Prostate gland (tissue), 2 donors: ENCODE measurements at places on chromosomes 2 and 18.

- no peak for DNase-seq
Measured at GRCh38 chr2:175414191-175414881, 232.8 kb upstream of the ATP5MC3 start.

GRCh38 chr2:20451341-20451740 lies 4.5 kb downstream of the RHOB start:
- DNase-seq = no peak

GRCh38 chr18:66682855-66683322 lies 79.0 kb upstream of the CDH19 start:
- DNase-seq = no peak

DNA sequence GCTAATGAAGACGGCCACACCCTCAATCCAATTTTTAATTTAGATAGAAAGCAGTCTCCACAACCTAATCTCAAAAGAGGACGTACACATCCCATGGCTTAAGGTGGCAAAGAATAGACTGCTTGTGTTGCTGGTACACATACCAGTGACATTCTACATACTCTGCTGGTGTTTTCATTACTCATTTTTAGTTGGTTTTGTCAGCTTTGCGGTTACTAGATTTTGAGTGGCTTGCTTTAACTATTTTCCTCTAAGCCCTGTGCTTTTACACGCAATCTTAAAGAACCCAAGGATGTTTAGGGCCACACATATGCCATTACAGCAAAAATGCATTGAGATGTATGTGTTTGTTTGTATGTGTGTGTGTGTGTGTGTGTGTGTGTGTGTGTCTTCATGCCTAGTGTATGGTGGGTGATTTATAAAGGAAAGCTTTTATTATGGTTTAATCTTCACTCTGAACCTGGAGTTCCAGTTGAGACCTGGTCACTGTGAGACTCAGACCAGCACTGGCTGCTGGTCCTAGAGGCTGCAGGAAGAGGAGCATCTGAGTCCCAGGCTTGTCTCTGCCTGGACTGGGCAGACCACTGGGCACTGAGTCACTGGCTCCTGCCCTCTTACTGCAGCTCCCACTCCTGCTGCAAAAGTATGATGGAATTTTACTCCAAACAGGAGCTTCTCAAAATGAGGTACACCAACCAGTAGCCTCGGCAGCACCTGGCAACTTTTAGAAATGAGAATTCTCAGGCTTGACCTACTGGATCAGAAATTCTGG lies 415.9 kb downstream of the NBAS start:
- no peak for DNase-seq

DNA sequence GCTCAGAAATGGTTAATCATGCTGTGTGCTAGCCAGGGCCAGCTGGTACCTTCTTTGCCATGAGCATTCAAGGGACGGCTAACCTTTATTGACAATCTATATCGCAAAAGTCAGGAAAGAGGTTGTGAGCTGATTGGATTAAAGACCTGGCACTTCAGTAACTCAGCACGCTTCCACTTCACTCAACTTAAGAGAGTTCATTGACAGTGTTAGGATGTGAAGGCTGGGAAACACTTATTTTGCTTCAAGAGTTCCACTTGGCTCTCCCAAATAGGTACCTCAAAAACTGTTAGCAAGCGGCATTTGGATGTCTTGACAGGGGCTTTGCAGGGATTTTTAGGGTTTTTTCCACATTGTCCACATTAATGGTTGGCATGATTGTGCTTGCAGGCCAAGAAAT lies 25.1 kb upstream of the TXNDC2 start:
- no peak for DNase-seq

GRCh38 chr2:168345601-168346000 lies 98.2 kb upstream of the STK39 start:
- no peak for DNase-seq

DNA sequence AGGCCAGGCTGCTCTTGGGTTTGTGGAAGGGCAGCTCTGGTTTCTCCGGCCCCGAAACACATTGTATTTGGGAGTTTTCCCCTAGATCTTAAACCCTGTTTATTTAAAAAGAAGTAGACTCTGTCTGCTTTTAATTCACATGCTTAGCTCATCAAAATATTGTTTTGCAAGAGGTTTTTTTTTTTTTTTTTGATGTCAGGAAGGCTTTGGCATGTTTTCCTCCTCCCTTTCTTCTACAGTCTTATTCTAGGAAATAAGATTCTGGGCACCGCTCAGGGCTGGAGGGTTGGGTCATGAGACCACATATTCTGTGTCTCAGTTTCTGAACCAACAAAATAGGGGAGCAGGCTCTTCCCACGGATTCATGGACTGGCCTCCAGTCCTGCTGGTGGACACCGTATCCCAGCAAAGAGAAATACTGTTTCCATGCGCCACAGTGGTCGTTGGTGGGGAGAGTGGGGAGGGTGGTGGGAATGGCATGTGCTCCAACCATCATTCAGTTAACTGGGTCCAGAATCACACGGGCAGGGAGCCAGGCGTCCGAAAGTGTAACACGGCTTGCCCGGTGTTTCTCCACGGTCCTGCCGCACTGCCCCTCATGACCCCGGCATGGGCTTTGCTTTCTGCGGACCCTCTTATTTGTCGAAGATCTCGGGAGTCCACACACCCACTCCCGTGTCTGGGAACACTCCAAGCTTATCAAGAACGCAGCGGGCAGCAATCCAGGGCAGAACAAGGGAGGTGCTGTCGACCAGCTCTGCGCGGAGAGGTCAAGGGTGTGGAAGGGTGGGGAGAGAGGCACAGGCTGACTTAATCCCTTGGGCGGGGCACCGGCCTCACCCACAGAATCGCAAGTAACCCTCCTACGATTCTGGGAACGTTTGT lies 176.7 kb downstream of the GLI2 start:
- DNase-seq = no peak

GRCh38 chr18:40930211-40930882 lies 1024.7 kb upstream of the PIK3C3 start:
- DNase-seq = no peak

DNA sequence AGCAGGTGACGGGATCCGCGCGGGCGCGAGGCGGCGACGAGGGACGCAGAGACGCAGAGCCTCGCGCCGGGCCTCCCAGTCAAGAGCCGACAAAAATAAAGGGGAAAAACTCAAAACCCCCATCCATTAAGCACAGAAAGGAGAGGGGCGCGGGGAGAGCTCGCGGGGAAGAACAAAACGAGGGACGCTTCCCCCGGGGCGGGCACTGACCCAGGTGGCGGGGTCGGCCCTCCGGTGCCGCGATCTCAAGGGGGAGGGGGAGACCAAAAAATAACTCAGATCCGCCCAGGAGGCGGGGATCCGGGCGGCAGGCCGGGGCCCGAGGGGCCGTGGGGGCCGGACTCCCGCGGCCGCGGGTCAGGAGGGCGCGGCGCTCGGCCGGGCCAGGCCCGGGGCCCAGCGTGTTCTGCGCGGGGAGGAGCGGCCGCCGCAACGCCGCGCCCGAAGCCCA lies 597 bp downstream of the RNF103 start:
- DNase-seq = peak; percentile 49

- DNase-seq = no peak
Measured at GRCh38 chr18:58845928-58846724, 18.6 kb upstream of the ZNF532 start.

DNA sequence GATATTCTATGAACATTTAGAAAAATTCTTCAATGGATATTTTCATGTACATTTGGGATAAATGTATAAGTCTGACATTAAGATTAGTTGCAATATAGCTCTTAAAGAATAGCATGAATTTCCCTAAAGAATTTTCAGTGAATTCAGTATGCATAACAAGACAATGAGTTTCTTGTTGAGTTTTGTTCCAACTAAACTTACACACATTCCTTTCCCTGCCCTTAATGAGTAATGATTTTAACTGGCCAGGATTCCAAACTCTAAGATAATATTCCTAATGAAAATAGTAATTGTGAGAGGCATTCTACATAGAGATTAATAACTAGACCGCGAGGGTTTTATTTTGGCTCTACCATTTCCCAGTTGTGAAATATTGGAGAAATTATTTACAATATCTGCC lies 390.3 kb upstream of the GALNT5 start:
- DNase-seq = no peak

DNA sequence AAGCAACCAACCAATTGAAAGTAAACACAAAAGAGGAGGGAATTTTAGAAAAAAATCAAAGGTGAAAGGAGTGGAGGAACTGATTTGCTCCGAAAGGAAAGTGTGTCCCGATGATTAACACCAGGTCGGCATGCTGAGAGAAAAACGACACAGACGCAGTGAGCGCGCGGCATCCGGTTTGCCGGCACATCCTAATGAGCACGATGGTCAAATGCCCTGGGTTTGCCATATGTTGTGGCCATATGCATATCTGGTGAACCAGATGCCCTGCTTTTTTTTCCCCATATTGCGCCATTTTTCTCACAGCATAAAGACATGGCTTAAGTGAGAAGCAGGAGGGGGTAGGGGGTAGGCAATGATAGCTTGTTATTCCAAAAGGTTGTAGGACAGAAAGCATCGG lies 626.7 kb downstream of the BCL11A start:
- DNase-seq = no peak

GRCh38 chr2:69553991-69554390 lies 89.5 kb downstream of the AAK1 start:
- no peak for DNase-seq

- DNase-seq = no peak
Measured at GRCh38 chr2:204172145-204172600, 235.6 kb downstream of the ICOS start.

DNA sequence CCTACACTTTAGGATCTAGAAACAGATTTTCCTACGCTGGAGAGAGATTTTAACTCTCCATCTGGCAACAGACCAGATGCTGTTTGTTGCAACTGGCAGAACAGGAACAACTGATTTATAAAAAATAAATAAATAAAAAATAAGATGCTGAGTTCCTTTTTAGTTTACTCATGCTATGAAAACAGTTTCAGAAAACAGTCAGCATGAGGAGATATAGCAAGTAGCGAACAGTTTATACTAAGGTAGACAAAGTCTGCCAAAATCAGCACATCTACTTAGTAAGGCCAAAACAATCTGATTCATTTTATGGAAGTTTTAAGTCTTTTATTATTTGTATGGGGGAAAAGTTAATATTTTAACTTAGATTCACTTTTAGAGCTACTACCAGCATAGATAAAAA lies 974.0 kb upstream of the CNTNAP5 start:
- no peak for DNase-seq

DNA sequence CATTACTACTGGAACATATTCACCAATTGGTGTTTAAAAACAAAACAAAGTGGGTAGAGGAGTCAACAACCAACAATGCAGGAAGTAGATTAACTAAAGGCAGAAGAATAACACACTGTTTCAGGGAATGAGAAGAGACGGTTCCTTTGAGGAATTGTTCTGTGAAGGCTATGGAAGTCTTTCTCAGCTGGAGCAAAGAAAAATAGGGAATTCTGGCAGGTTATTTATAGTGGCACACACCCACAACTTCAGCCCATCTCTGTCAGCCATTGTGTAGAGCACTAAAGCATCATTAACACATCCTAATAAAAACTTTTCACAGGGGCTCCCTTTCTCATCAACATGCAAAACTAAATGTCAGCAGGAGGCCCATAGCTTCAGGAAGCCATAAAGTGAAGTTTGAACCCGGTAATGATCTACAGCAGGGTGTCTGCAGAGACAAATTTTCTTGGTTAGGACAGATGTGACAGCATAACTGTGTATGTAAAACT lies 113.6 kb downstream of the CDH2 start:
- DNase-seq = no peak

DNA sequence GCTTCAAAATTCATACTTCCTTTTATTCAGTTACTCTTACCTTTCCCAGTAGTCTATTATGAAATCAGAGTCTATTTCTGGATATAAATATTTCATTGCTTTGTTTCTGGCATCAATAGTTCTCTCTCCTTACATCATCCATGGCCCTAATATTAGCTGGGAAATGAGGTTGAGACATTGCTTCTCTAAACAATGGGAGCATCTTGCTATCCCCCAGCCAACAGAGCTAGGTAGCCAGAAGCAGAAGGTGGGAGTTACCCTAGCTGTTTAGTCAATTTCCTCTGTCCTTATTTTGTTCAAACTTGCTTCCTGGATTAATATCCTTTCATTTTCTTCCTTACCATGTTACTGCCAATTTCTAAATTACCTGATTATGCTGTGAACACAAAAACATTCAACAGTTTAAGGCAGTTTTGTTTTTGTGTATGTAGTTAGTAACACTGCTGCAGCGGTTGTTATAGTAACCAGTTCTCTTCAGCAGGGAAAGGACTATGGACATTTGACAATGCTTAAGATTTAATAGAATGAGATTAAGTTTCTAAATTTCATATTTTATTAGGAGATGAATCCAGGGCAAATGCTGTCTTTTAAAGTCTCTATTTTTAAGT lies 160.5 kb upstream of the KCNJ3 start:
- DNase-seq = no peak

DNA sequence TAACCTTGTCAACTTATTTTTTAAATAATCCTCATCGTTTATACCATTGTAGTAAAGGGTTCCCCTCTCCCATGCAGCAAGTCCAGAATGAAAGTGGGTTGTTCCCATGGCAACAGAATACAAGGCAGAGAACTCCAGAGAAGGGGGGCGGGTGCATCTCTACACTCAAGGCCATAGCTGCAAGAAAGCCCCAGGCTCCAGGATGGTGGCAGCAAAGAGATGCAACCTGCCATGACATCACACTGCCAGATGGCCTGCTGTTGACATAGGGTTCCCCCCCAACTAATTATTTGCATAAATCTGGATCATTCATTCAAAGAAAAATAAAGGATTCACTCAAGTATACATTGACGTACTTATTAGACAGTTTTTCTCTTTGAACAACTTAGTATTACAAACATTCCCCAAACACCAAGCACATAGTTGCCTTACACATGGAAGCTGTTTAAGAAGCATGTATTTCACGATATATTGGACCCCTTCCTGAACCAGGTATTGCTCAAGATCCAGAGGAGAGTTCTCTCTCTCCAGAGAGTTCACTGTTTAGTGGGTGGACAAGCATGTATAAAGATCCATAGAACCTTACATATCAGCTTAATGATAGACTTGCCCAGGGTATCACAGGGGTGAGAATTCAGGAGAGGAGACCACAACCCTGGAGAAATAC lies 87.4 kb upstream of the KLF7 start:
- DNase-seq = no peak
